ENCODE measurements at places on chromosomes 4 and X.

GRCh38 chr4:142351958-142352357 is 494.1 kb downstream of the INPP4B start:
- DNase-seq, result no peak

DNA sequence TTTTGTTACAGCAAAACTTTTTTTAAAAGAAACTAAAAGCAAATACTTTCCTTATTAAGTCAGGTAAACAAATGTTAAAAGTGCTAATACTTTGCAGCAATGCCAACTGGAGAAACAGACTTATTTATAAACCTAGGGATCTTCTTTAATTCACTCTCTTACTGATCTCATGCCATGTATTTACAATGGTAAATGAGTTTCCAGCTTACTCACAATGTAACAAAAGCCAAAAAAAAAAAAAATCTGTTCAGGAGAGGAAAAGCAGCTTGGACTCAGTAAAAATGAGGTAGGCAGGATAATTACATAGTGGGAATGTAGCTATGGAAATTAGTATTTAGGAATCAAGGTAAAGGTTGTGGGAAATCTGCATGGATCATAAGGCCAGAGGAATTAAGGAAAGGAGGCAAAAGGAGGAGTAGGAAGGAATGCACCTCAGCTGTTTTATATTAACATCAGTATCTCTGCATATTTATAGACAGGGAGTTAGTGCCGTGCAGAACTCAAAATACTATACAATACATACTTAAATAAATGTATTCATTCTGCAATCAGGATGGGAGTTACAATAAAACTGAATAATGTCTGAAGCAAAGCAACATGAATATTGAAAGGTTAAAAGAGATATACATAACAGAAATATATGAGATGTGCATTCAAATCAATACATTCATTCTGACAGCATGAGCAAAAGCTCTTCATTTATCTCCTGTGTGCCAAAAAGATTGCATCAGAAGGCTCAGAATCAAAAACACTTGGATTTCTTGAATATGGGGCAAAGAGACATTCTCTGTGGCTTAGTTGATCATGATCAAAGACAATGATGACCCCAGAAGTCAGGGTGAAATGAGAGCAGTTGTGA is 57.9 kb upstream of the ETNPPL start:
- no peak for DNase-seq

- no peak for DNase-seq
Measured at GRCh38 chr4:160129439-160129838, 1026.6 kb downstream of the RAPGEF2 start.

GRCh38 chr4:108454227-108454626 is 166.1 kb upstream of the RPL34 start:
- DNase-seq, result no peak

DNA sequence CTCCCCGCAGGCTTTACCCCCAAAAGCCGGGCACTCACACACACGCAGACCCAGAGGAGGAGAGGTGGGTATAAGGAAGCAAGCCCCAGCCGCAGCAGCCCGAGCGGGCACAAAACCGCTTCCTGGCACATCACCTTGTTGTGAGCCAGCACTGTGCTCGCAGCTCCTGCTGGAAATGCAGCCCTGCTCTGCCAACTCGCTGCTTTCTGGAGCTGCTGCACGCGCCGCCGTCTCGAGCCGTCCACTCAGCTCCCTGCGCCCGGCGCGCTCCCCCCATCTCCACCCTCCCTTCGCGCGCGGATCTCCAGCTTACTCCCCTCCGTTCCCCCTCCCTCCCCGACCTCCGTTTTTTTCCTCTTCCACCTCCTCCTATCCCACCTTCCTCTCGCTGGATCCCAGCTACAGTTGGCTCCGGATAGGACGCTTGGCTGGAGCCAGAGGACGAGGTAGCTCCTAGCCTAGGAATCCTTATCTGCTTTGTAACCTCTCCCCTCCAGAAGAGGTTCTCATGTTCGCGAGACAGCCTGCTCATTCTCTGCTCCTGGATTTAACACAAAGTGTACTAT is at the start of gene SPOCK3:
SPOCK3 (minus strand) TSS at position 179 of the 566 bp plus-strand sequence.
- DNase-seq, result peak; percentile 49

DNA sequence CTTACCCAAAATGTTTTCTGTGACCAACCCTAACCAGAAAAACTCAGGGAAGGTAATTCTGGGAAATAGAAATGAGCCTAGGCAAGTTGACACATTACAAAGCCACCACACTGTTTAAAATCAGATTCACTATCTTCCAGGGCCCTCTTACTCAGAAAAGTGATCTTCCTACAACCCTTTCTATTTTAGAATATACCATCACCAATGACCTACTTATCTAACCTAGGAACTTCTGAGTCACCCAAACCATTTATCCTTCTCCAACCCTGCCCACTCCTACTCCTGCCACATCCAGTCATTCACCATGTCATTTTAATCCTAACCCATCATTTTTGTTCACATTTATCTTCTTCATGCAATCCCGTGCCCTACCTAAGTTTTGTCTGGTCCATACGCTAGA is 89.9 kb downstream of the FTHL17 start:
- no peak for DNase-seq

DNA sequence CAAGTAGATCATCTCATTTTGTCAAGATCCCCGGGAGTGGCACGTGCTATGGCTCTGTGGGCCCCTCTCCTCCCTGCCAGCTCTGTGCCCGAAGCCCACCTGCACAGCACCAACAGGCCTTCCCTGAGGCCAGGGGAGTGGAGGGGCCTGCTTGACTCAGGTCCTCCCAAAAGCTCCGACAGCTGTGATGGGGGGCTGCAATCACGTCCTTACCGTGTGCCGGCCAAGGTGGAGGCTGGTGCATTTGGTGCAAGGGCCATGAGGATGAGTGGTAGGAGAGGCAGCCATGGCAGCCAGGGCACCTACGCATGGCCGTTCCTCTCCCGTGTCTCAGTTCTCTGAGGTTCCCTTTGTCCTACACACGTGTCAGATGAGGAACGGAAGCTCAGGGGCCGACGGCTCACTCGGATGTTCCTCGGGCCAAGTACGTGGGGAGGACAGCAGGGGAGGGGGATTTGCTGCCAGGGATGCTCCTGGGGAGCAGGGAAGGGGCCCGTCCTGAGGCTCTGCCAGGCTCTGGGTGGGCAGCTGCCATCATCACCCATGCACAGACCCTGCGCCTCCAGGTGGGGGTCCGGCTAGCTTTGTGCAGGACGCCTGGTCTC is 95.8 kb downstream of the HMX1 start:
- no peak for DNase-seq

DNA sequence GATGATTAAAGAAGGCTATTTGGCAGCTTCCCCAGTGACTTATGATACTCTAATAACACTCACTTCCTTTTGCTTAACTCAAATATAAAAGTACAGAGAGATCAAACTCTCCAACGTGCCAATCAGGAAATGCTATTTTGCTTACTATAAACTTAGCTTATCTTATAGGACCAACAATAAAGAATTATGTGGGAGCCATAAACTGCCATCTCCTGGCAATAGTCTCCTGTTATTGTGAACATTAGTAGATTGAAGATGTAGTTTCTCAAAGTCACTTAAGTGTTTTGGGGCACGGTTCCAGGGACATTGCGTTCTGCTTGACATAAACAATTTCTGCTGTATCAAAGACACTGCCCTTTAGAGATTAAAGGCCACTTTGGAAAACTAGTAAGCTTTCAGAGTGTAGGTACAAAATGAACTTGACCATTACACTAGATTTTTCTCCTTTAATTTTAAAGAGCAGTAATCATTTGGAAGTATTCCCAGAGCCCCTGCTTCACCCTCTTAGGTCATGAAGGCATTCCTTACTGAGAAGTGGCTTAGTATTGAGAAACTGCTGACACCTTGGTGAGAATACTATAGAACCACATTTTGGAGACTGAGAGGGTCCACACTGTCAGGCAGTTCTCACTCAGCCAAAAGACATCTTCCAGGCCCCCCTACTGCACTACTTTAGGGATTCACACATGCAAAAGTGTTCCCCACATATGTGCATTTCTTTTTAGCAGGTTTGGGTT is 51.9 kb downstream of the MAOA start:
- DNase-seq, result no peak

DNA sequence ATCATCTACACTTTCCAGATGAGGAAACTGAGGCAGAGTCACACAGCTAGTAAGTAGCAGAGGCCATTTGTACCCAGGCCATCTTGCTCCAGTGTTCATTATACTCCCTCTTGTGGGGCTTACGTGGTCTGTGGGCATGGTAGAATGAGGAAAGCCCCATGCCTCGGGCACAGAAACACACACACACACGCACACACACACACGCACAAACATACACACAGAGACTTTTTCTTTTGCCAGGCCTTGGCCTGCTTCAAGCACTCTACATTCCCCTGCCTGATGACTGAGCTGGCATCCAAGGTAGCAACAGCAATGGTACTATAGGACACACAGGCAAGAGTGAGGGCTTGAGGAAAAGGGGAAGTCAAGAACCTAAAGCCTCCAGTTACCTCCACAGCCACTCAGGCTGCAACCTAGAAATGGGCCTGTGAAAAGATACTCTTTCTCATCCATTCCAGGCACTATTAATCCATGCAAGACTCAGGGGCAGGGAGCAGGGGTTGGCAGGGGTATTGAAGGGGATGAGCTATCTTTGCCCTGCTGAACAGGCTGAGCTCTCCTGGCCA is 43.6 kb downstream of the STARD8 start:
- no peak for DNase-seq

- DNase-seq, result no peak
Measured at GRCh38 chr4:48566034-48566384, 76.0 kb downstream of the ZAR1 start.

- no peak for DNase-seq
Measured at GRCh38 chrX:110318664-110318968, 731 bp upstream of the AMMECR1 start.

DNA sequence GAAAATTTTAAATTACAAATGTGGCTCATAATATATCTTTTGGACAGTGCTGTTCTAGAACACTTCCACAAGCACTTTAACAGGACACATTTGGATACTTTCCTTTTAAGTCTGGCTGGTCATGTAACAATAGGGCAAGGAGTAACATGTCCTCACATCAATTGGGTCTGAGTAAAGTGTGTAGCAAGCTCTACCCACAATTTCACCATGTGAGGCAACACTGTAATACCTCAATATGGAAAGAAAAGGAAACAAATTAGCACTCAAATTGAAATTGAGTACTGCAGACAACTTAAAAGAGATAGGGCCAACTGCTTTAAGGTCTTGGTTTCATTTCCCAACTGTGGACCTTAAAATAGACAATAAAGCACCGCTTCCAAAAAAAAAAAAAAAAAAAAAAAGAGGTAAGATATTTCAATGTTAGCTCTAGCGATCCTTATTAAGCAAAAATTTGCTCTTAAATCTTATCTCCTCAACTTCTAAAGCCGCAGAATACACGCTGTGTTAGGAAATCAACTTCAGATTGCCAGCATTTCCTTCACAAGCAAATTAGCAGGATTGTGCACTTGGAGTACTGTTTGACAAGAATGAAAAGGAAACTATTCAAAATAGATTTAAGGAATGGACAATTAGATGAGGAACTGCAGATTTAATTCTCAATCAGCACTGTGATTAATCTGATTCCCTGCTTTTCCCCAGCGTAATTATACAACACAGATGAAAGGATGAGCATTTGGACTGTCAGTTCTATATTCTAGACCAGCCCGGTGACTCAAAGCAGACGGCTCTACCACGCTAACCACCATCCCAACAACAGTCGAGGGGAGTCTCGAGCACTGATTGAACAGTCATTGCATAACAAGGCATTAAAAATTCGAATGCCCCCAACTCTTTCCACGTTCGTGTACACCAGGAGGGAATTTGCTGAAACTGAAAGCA is 1.6 kb downstream of the CASK start:
- DNase-seq, result peak; percentile 3

- DNase-seq, result no peak
Measured at GRCh38 chrX:145003443-145003842, 243.9 kb upstream of the SPANXN1 start.

GRCh38 chr4:108160741-108161352 is 7.9 kb downstream of the LEF1 start:
- DNase-seq, result no peak

DNA sequence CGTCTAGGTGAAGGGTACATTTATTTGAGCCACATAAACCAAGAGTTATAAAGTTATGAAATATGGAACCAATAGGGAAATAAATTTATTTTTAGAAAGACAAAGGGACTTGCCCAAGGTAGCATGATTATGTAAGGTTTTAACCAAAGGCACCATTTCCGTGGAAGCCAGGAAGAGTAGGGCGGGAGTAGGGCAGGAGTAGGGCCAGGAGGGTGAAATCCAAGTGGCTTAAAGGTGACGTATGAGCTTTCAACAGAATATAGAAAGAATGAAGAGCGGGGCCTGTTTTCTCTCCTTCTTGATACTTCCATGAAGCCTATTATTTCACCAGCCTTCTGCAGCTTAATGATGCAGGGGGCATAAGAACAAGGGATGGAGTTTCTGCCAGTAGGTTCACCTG is 91.7 kb upstream of the PNPLA4 start:
- DNase-seq, result no peak

- DNase-seq, result no peak
Measured at GRCh38 chr4:4619821-4620220, 78.0 kb upstream of the STX18 start.

- DNase-seq, result no peak
Measured at GRCh38 chr4:80206521-80207171, 9.3 kb downstream of the PRDM8 start.

GRCh38 chr4:87916626-87917025 is 58.9 kb upstream of the SPP1 start:
- no peak for DNase-seq

- DNase-seq, result no peak
Measured at GRCh38 chr4:78592088-78592783, 40.7 kb downstream of the ANXA3 start.

DNA sequence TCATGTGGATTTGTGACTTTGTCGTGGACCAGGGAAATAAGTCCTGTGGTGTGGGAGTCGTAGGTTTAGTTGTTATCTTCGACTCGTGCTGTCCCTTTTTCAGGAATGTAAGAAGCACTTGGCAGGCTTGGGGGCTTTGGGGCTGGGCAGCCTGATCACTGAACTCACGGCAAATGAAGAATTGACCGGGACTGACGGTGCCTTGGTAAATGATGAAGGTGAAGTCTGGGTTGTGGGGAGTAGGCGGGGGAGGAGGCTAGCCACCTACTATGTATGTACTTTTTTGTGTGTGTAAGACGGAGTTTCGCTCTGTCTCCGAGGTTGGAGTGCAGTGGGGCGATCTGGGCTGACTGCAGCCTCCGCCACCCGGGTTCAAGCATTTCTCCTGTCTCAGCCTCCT is 1.2 kb downstream of the TAF1 start:
- no peak for DNase-seq

- no peak for DNase-seq
Measured at GRCh38 chrX:19599253-19599652, 83.9 kb upstream of the MAP3K15 start.

GRCh38 chr4:102429553-102429952 is 71.6 kb upstream of the NFKB1 start:
- DNase-seq, result peak; percentile 47

- no peak for DNase-seq
Measured at GRCh38 chr4:85573270-85573669, 98.3 kb downstream of the ARHGAP24 start.

- DNase-seq, result no peak
Measured at GRCh38 chr4:46946919-46947536, 38.0 kb upstream of the COX7B2 start.

DNA sequence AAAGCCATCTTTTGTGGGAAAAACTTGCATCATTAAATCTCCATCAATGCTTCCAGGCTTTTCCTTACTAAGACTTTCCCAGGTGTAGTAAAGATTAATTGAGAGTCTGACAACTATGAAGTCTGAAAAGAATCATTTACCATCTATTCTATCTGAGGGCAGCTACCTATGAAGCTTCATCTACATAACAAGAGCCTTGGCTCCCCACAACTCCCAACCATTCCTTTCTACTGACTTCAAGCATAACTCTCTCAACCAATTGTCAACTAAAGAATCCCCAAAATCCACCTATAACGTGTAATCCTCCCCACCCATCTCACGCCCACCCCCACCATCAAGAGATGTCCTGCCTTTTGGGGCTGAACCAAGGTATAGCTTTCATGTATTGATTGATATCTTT is 101.5 kb upstream of the GABRA2 start:
- no peak for DNase-seq

Measured in amniotic stem cell (primary cell).